Left kidney (tissue), 8 donors: ENCODE measurements at places on chromosomes 4 and X. TPM values are rescaled to one million over a fixed set of nuclear protein-coding genes. Genes with fewer than 3 reads are reported as not detected.

Gene ARHGAP36
- polyA plus RNA-seq, result 0.15 TPM

Gene SLC25A5
- polyA plus RNA-seq, result 340 TPM

Gene RBM46
- 0.05 TPM for polyA plus RNA-seq

Gene SERTM2
- polyA plus RNA-seq, result 0.05 TPM

Gene MBNL3
- polyA plus RNA-seq, result 38.1 TPM
